ENCODE measurements at places on chromosomes 4 and X. TPM values are rescaled to one million over a fixed set of nuclear protein-coding genes. Genes with fewer than 3 reads are reported as not detected.

DNA sequence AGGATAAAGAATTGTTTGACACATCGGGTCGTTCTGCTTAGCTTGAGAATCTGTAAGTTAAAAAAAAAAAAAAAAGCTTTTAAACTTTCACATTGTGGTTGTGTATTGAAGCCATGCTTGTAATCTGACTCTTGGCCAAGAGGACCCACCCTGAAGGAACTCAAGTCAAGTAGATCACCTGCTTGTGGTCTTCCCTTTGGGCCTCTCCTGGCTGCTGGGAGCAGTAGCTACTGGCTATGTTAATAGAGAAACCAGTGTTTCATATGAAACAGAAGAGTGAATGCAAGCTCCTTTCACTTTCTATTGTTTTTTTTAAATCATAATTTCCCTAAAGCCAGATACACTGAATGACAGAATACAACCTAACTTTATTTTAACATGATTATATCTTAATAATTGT is 402.4 kb upstream of the NDST4 start:
- H3K27ac ChIP-seq: no peak overlapping the region
- no peak overlapping the region for H3K4me3 ChIP-seq

GRCh38 chrX:116824785-116825184 is 362.0 kb upstream of the CT83 start:
- no peaks in the 10 kb centered on the region for H3K4me1 ChIP-seq
- DNase-seq: no peak
- no peak overlapping the region for H3K4me3 ChIP-seq
- no peaks in the 10 kb centered on the region for H3K36me3 ChIP-seq
- H3K27ac ChIP-seq: no peak overlapping the region

Gene KLKB1
- not detected for total RNA-seq

DNA sequence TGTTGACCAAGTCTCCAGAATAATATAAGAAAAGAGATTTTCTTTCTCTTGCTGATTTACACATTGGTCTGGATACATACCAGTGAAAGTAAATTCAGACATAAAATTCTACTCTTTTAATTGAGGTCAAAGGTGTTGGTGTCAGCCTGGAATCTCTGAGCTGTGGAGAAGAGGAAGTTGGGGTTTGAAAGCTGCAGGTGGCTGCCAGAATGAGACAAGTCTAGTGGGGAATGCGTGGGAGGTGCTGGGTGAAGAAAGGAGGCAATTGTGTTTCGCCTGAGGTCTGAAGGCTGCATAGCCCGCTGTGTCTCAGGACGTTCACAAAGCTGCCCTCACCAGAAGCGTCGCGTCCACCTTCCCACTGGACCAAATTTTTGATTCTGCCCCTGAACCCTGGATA is 31.2 kb downstream of the PHEX start:
- no peaks in the 10 kb centered on the region for H3K36me3 ChIP-seq
- no peak for DNase-seq
- no peaks in the 10 kb centered on the region for H3K27me3 ChIP-seq
- peaks cover 10% of the 10 kb centered on the region for H3K4me1 ChIP-seq
- no peak overlapping the region for H3K4me3 ChIP-seq
- H3K27ac ChIP-seq: no peak overlapping the region

Gene LDB2
- total RNA-seq: 4.6 TPM

DNA sequence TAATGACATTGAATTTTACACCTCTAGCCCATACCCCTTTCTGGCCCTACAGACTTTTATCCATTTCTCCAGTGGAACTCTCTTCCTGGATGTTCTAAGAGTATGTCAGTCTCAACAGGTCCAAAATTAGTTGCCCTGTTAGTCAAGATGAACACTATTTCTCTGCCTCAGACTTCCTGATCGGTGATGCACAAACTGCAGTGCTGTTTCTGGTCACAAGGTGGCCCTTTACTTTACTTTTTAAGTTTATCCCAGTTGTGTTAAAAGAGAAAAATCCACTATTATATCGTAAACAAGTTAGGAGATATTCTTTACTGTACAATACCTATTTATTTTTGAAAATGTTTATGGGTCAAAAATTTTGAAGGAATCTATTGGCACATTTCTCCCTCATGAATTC is 13.1 kb downstream of the TCEAL7 start:
- no peak overlapping the region for H3K4me3 ChIP-seq
- peaks cover 2% of the 10 kb centered on the region for H3K27me3 ChIP-seq
- no peak for DNase-seq
- no peaks in the 10 kb centered on the region for H3K36me3 ChIP-seq
- no peaks in the 10 kb centered on the region for H3K4me1 ChIP-seq
- H3K27ac ChIP-seq: no peak overlapping the region

Gene SCML2
- total RNA-seq: 8.2 TPM

- H3K27ac ChIP-seq: no peak overlapping the region
- no peaks in the 10 kb centered on the region for H3K4me1 ChIP-seq
- no peak for DNase-seq
- no peaks in the 10 kb centered on the region for H3K27me3 ChIP-seq
- no peak overlapping the region for H3K4me3 ChIP-seq
Observed at GRCh38 chrX:153957224-153957623, 12.8 kb upstream of the RENBP start.

GRCh38 chr4:85720735-85721134 is 245.8 kb downstream of the ARHGAP24 start:
- no peak for DNase-seq
- no peak overlapping the region for H3K27ac ChIP-seq
- no peaks in the 10 kb centered on the region for H3K36me3 ChIP-seq
- H3K4me1 ChIP-seq: peaks cover 14% of the 10 kb centered on the region
- no peaks in the 10 kb centered on the region for H3K27me3 ChIP-seq

Gene CXXC4
- total RNA-seq: 5.1 TPM

DNA sequence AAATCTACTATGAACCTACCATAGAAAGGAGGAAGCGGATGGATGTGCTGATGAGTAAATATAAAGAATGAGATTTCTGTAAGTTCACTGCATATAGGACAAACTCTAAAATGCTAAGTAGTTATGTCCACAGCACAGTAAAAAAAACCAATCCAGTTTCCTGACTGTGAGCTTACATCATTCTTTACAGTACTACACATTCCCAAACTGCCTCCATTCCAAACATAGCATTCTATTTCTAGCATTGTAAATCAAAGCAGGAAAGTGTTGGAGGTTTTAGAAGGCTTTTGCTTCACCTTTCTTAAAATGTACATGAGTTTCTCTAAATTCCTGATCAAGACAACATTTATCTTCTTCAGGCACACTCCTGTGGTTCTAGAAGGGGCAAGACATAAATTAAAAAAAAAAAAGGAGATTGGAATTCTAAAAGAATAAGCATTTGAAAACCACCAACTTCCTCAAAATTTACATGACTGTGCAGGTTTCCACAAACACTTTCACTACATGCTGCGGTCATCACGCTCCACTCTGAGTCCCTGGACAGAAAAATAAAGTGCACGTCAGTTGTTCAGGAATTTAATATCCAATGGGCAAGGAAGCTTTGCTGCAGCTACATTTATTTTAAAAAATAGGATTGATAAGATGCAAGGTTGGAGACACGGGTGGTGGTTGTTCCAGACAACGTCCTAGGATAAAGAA is 297.6 kb upstream of the STS start:
- no peak for DNase-seq
- H3K27ac ChIP-seq: peak overlapping the region; percentile 91
- H3K27me3 ChIP-seq: no peaks in the 10 kb centered on the region
- H3K36me3 ChIP-seq: no peaks in the 10 kb centered on the region
- no peak overlapping the region for H3K4me3 ChIP-seq

- H3K4me1 ChIP-seq: no peaks in the 10 kb centered on the region
Observed at GRCh38 chr4:148173397-148174017, 268.7 kb downstream of the NR3C2 start.

Gene TEX13B
- total RNA-seq: not detected

- DNase-seq: no peak
- no peaks in the 10 kb centered on the region for H3K36me3 ChIP-seq
- H3K4me3 ChIP-seq: no peak overlapping the region
- H3K4me1 ChIP-seq: peaks cover 16% of the 10 kb centered on the region
- no peak overlapping the region for H3K27ac ChIP-seq
- H3K27me3 ChIP-seq: no peaks in the 10 kb centered on the region
Observed at GRCh38 chr4:126544276-126544675, 1088.5 kb upstream of the INTU start.

DNA sequence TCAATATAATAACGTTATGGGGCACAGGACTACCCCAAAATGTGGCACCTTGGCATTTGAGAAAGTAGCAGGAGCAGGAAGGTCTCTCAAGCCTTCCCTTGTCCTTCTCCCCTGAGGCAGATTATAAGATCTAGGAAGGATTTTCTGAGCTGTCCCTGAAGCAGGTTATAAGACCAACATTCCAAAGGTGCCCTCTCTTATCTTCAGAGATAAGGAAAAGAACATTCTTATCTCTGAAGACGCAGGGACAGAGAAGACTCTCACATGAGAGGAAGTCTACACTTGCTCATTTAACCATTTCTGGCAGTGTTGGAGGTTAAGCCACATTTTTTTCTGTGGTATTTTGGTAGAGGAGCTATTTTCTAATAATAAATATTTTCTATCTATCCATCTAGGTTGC is 437.9 kb upstream of the MAOA start:
- no peak overlapping the region for H3K27ac ChIP-seq
- no peak for DNase-seq
- no peaks in the 10 kb centered on the region for H3K4me1 ChIP-seq
- no peaks in the 10 kb centered on the region for H3K36me3 ChIP-seq

Gene GAGE1
- not detected for total RNA-seq

Gene FHDC1
- total RNA-seq: 4.2 TPM

Gene SPACA5
- total RNA-seq: not detected

Gene PDCL2
- total RNA-seq: not detected

Gene DMRTC1
- 0.88 TPM for total RNA-seq

Gene CXCL3
- 2.8 TPM for total RNA-seq

GRCh38 chr4:24002330-24002966 is 112.6 kb upstream of the PPARGC1A start:
- H3K4me1 ChIP-seq: peaks cover 31% of the 10 kb centered on the region
- no peak for DNase-seq
- no peak overlapping the region for H3K4me3 ChIP-seq
- H3K27ac ChIP-seq: no peak overlapping the region
- H3K36me3 ChIP-seq: no peaks in the 10 kb centered on the region
- peaks cover 23% of the 10 kb centered on the region for H3K27me3 ChIP-seq

Gene PRDM5
- 23.6 TPM for total RNA-seq

DNA sequence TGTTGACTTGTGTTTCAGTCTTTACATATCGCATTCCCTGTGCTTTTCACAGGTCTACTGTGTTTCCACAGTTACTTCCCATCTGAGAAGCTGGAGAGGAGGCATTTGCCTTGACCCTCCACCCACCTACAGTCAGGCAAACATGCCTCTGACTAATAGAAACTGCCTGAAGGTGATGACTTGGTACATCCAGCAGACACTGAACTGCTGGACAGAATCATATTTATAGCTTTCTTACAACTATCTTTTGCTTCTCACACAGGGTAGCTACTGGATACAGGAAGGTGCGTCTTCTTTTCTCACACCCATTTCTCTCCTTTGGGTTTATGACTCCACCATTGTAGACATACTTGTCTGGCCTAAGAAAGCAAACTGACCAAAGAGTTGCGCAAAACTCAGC is 58.0 kb downstream of the VGLL1 start:
- no peak overlapping the region for H3K4me3 ChIP-seq
- H3K27ac ChIP-seq: no peak overlapping the region
- H3K4me1 ChIP-seq: no peaks in the 10 kb centered on the region
- no peaks in the 10 kb centered on the region for H3K36me3 ChIP-seq
- no peaks in the 10 kb centered on the region for H3K27me3 ChIP-seq
- no peak for DNase-seq

Gene GLRA3
- 0.02 TPM for total RNA-seq

GRCh38 chr4:6020613-6021012 is 2.4 kb upstream of the C4orf50 start:
- H3K4me3 ChIP-seq: no peak overlapping the region
- peaks cover 45% of the 10 kb centered on the region for H3K27me3 ChIP-seq
- H3K27ac ChIP-seq: no peak overlapping the region

Gene CCSER1
- 7.2 TPM for total RNA-seq

DNA sequence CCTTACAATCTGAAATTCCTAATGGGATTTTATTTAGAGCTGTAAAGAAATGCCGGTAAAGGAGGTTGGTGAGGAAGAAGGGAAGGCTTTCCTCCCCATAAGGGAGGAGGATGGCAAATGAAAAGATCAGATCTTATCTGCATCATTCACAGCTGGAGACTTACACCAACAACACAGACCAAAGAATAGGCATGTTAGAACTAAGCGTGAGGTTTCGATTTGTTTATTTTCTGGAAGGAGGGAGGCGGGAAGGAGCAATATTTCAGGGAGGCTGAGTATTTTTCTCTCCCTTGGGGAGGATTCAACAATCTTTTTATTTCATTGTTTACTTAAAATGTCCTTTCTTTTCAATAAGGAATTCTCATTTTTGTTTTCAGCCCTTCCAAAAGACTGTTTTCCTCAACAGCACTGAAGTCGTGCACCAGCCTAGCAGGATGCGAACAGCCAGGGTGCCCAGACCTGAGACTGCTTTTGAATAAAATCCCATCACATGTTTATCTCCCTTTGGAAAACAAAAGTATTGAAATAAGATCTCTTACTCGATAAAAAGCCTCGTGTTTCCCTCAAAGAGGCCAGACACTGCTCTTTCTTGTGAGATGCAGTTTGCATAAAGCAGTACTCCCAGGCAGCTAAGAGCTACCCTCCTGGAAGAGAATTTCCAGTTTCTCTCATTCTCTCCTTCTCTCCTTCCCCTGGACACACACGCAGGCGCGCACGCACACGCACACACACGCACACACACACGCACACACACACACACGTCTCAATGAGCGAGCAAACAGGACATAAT is 236.1 kb downstream of the MGST2 start:
- peaks cover 16% of the 10 kb centered on the region for H3K36me3 ChIP-seq
- peak overlapping the region; percentile 86 for H3K27ac ChIP-seq
- no peak overlapping the region for H3K4me3 ChIP-seq
- peaks cover 35% of the 10 kb centered on the region for H3K4me1 ChIP-seq
- no peak for DNase-seq

DNA sequence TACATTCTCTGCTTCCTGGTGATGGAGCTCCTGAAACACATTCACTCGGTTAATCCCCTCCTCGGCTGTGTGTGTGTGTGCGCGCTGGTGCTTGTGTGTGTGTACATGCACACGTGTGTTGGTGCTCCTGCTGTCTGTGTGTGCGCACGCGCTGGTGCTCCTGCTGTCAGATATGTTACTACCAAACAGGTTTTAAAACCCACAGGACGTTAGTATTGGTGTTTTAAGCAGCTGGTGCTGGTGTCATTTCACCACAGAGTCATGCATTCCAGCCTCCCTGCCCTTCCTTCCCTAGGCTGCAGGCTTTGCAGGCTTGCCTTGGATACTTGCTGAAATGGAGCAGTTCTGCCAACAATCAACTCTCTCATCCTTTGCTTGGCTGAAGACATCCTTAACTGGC is 48.1 kb upstream of the CPLX1 start:
- no peaks in the 10 kb centered on the region for H3K27me3 ChIP-seq
- peaks cover 41% of the 10 kb centered on the region for H3K36me3 ChIP-seq
- no peaks in the 10 kb centered on the region for H3K4me1 ChIP-seq

GRCh38 chr4:138892483-138893407 is 122.8 kb upstream of the NOCT start:
- no peaks in the 10 kb centered on the region for H3K27me3 ChIP-seq
- no peak overlapping the region for H3K4me3 ChIP-seq
- peaks cover 36% of the 10 kb centered on the region for H3K4me1 ChIP-seq
